ENCODE measurements at places on chromosomes 12 and 14.

DNA sequence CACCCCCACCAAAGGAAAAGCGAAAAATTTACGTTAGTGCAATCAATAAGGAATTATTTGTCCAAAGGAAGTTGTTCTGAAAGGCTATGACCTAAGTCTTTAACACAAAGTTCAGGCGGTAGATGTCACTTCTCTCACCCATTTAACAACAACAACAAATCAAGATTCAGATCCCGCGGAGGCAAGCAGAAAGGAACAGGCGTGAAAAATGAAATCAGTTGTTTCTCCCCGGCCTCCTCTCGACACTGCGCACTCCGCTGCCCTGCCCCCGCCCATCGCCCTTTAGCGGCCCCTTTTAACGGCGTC lies 1.4 kb downstream of the DENND5B start:
- DNase-seq = no peak

DNA sequence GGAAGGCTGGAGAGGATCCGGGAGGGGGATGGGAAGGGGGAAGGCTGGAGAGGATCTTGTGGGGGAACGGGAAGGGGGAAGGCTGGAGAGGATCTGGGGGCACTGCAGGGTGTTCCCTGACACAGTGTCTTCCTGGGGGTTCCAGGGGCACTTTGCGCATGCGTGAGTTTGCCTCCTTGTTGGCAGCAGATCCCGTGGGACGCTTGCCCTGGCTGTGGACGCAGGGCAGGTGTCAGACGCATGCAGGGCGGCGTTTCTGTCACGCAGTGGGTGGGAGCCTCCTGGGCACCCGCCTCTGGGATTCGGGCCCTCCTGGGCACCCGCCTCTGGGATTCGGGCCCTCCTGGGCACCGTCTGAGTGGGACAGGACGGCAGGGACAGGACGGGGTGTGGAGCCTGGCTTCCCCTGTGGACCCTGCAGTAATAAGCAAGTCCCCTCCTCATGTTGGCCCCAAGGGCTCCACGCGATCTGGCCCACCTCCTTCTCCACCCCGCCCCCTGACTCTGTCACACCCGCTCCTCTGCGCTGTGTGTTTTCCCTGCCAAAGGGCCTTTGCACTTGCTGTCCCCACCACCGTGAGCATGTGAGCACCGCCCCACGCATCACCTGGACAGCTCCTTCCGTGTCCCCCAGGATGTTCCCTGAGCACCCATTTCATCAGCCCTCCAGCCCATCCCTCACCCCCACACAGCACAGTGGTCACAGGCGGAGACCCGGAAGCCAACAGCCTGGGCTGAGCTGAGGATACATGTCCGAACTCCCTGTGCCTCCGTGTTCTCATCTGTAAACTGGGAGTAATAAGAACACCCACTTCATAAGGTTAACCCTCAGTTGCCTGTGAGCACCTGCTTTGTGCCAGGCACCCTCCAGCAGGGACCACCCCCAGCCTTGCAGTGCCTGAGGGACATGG lies 4.4 kb downstream of the MMP17 start:
- no peak for DNase-seq

DNA sequence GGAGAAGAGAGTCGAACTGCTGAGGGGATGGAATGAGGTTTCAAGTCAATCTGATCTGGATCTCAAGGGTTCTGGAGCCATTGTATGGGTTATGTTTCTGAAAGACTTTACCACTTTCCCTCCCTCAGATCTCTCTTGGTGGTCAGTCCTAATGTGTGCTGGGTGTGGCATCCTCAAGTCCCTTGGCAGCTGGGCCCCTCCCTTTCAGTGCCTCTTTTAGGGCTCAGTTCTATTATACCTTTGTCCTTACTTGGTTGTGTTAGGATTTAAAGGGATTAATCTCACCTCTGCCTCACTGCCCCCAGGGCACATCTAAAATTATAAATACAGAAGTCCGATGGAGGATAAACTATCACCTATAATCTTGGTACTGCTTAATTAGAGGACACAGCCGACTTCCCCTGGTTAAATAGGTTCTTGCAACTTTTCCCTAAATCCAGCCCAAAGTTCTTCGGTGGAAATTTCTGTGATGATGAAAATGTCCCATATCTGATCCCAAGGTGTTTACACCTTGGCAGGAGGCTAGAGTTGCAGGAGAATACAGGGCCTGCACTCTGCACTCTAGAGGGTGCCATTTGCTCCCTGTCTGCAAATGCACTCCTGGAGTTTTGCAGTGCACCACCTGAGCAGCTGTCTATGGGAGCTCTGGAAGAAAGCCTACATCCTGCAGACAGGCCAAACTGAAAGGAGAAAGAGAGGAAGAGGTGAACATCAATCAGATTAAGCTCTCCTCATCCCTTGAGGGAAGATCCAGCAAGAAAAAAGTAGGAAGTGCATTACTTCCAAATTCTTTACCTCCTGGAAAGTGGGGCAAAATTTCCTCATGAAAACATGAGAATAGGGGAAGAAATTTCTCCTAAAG lies 106.8 kb downstream of the NUAK1 start:
- no peak for DNase-seq

DNA sequence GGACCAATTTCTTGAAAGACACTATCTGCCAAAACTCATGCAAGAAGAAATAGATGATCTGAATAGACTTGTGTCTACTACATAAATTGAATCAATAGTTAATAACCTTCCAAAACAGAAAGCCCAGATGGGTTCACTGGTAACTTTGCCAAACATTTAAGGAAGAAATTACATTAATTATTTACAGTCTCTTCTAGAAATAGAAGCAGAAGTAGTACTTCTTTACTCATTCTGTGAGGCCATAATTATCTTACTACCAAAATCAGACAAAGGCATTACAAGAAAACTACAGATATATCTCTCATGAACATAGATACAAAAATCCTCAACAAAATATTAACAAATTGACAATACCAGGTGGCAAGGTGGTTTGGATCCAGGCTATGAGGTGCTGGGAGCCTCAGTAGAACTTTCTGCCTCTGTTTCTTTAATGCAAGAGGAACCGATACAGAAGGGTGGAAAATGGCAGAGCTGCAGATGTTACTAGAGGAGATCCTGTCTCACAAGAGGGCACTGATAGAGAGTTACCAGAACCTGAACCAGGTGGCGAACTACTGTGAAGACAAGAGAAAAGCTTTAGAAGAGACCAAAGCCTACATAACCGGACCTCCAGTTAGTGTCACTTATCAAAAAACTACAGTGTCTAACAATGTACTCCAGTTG lies 33.7 kb upstream of the KTN1 start:
- no peak for DNase-seq

DNA sequence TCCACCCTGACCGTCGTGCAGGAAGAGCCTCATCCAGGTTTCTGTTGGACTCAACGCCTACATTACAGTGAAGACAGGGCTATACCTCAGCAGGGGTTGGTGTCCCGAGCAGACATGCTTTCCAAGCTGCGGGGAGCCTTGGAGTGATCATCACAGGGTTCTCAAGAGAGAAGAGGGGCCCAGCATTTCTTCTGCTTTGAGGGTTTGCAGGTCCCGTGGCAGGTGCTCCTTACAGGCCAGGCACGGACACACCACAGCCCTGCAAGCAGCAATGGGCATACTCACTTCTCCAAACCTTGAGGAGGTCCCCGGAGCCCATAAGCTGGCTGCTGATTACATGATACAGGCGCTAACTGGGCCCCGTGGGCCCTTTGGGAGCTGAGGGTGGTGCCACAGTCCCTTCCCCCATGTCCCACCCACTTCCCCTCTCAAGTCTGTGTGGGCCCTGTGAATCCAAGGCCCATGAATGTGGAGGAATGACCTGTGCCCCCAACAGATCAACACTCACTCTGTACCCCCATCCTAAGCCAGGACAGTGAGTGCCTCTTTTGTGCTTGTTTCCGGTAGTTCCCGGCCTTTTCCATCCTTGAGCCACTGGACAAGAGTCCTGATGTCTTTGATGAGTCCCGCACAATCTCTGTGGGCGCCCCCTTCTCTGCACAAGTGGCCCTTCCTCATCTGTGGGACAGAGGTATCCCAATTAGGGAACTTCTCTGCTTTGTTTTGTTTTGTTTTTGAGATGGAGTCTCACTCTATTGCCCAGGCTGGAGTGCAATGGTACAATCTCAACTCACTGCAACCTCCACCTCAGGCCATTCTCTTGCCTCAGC lies 1.1 kb downstream of the AQP2 start:
- DNase-seq = no peak

- no peak for DNase-seq
These were observed 97.6 kb upstream of the SLC38A2 start for GRCh38 chr12:46470036-46470627.

DNA sequence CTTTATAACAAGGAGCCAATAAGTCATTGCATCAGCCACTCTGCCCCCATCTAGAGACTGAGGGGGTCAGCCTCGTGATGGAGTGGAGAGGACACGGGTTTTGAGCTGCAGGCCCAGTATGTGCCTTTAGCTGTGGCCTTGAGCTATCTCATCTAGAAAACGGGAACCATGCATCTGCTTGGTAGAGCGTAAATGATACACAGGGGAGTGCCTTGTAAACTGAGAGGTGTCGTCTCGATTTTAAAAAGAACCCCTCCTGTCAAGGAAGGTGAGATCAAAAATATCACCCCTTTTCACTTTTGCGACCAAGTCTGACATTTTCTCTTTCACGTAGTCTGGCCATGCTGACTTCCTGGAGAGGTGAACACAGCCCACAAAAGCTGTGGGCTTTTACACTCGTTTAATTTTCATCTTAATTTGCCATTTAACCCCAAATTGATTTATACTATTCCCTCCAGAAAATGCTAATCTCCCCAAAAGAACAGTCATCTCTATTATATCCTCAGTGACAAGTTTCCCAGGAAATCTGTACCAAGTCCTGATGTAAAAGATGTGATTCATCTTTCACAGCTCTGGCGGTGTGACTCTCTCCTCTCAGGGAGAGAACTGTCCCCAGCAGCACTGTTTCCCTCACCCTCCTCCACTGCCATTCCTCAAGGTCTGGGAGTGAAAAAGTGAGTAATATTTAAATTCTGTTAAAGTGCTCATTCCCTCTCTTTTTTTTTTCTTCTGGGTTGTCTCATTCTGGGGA lies 30.6 kb downstream of the VCPKMT start:
- no peak for DNase-seq

GRCh38 chr12:120346031-120346430 lies 18.5 kb upstream of the PLA2G1B start:
- no peak for DNase-seq

DNA sequence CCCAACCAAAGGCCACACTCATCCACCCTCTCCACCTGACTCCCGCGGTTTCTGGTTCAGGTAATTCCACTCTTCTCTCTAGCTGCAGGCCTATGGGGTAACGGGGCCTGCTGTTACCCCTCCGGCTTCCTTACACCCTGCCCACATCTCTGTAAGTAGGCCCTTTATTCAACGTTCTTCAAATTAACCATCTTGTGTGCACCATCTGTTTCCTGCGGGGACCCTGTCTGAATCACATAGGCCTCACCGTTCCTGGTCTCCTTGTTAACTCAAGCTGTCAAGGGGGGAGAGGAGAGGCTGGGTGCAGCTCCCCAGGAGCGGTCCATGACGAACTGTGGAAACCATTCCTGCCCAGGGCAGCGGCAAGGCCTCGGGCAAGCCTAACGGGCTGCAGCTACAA lies 9.3 kb upstream of the DLK1 start:
- DNase-seq = no peak
